ENCODE measurements at places on chromosomes 2 and 18.

- no peak for DNase-seq
These were observed 20.8 kb downstream of the EIF2AK3 start for GRCh38 chr2:88606371-88607030.

DNA sequence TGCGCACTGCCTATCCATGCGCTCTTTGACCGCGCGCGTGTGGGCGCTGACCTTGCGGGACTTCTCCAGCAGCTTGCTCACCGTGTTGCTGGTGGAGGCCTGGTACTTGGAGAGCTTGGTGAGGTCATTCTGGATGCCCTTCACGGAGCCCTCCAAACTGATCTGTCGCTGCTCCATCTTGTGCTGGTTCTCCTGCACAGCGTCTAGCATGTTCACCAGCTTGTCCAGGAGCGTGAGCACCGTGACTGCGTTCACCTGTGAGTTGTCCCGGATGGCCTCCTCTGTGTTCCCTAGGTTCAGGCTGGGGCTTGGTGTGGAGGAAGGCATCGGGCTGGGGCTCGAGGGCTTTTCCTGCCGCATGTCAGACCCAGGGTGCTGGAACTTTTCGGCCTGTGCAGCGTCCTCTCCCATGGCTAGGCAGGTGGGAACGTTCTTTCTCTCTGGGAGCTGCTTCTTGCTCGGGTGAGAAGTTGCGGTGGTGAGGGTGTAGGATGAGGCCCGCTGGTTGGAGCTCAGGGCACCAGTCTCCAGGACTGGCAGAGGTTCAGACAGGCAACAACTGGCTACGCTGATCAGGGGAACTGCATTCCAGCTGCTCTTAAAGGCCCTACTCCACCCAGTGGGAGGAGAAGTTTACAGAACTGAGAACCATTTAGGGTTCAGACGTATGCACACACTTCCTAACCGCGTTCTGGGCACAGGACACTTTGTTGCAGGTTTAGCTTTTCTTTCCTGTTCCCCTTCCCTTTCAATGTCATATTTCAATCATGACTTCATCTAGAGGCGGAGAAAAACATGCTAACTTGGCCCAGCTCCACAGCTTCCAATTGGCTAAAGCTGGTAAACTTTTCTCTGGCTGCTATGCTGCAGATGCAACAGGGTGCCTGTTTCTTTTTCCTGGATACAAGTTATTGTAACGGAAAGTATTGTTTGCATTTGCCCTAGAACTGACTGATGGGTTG is at the start of gene CAVIN2:
Gene CAVIN2 (minus strand): TSS at position 574 of the 962 bp plus-strand sequence. CDS start 163 bp downstream, at position 411.
- DNase-seq, result no peak

DNA sequence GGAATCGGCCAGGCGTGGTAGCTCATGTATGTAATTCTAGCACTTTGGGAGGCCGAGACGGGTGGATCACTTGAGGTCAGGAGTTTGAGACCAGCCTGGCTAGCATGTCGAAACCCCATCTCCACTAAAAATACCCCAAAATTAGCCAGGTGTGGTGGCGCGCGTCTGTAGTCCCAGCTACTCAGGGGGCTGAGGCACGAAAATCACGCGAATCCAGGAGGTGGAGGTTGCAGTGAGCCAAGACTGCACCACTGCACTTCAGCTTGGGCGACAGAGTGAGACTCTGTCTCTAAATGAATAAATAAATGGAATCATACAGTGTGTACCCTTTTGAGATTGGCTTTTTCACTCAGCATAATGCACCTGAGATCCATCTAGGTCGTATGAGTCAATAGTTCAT is 19.4 kb upstream of the TTC39C start:
- DNase-seq, result no peak

DNA sequence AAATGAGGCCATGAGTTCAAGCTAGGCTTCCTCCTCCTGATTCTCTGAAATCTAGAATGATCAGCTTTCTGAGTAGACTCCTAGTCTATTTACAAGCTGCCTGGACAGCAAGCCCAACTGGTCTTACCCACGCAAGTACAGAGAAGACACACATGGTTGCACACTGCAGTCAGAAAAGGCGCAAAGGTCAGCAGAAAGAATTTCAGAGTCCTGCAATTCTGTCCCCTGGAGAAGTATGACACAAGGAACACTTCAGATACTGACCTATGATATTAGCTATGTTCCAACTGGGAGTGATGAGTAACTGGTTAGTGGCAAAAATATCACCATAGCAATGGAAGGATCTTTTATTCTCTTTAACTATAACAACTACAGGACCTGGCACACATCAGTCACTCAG is 336.1 kb upstream of the PKDCC start:
- no peak for DNase-seq

- DNase-seq, result no peak
These were observed 46.6 kb downstream of the PRKRA start for GRCh38 chr2:178404368-178404767.

DNA sequence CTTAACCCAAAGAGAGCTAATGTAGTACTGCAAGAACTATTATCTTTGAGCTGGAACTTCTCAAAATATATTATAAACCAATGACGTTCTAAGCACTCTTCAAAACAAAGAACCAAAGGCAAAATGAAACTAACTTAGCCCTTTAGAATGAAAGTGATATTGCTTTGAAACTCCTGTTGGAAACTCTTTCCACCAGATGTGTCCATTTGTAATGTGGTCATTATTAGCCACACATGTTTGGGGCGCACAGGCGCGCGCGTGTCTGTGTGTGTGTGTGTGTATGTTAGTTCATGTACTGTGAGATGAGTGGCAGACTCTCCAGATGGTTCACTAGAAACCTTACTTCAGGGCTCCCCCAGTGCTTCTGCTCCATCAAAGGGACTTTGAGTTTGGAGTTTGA is 323.4 kb downstream of the BCL11A start:
- DNase-seq, result no peak

DNA sequence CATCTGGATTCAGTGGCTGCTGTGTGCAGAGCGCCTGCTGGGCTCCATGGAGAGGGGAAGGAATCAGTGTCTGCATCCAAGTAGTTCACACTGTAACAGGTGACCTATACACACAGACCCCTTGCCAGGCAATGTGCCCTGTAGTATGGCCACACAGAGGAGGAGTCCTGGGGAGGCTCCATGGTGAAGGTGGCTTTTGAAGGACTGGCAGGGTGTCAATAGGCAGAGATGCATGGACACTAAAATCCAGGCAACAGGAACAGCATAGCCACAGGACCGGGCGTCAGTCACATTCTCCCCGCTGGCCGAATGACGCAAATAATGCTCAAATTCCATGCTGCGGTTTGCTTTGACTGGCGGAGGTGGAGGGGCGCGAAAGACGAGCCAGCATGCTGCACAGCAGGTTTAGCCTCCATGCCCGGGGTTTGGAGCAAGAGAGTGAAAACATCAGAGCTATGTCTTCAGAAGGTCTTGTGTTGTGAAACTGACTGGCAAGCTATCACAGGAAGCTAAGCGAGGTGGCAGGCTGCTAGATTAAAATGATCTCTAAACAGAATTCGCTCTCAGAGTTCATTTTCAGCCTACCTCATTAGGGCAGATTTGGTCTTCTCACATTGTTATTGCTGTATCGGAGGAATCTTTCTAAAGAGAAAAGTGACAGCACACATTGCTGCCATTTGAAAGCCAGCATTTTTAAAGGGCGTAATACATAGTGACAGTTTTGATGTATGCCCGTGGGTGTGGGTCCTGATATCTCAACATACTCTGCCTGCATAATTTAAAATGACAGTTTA is 1.2 kb upstream of the CHMP1B start:
- peak; percentile 2 for DNase-seq

GRCh38 chr2:44758591-44758990 is 182.9 kb upstream of the SIX3 start:
- DNase-seq, result no peak
